NCI-H510A (cell line): ENCODE measurements at places on chromosomes 11 and 22.

DNA sequence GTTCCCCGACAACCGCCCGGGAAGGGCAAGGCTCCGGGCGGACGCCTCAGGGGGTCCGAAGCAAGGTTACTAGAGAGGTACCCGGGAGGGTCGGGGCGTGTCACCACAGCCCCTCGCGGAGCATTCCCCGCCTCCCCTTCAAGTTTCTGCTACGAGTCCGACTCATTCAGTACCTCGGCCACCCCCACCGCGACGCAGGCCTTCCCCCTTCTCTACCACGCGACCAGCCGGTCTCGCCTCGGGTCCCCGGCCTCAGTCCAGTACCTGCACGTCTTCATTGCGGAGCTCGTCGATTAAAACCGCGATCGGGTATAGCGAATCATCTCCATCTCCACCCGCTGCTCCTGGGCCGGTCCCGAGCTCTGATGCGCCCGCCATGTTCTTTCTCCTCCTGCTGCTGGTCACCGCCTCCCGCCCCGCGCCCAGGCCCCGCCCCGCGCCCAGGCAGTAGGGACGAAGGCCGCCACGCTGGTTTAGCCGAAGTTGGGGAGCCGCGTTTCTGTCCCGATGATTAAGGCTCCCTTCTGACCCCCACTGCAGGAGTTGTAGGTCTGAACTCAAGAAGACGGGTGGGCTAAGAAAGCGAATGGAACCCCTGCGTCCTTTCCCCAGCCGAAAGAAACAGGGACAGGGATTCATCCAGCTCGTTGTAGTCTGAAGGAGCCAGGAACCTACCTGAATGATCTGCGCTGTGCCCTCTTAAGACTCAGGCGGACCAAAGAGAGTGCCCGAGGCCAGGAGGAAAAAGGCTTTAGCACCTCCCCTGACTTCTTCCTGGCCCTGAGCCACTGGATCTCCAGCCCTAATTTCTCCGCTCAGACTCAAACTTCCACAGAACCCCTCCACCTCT is at the start of gene PPP2R1B:
Gene PPP2R1B, minus strand, starts transcription at position 406 of the 850 bp plus-strand sequence. Its CDS starts 28 bp downstream, at position 378.
- DNase-seq = peak; percentile 48

- no peak for DNase-seq
Observed at GRCh38 chr11:22244986-22245592, 52.2 kb downstream of the ANO5 start.

GRCh38 chr11:67002297-67002913 is 20.5 kb upstream of the SYT12 start:
- DNase-seq = no peak

DNA sequence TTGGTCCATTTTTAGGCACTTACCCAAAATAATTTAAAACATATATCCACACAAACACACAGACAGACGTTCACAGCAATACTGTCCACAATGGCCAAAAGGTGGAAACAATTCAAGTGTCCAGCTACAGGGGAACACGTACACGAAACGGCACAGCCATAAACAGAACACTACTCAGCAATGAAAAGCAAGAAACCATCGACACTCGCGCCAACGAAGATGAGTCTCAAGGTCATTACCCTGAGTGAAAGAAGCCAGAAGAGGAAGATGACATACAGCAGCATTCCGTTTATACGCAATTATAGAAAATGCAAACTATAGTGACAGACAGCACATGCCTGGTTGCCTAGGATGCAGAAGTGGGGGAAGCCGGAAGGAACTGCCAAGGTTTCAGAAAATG is 13.4 kb upstream of the COMT start:
- DNase-seq = no peak

- DNase-seq = no peak
Observed at GRCh38 chr11:102623128-102623527, 2.0 kb downstream of the MMP20 start.

- DNase-seq = no peak
Observed at GRCh38 chr11:104699981-104700380, 198.3 kb downstream of the CASP12 start.

GRCh38 chr11:98069861-98070260 is 950.9 kb upstream of the CNTN5 start:
- DNase-seq = no peak

- DNase-seq = no peak
Observed at GRCh38 chr11:61334434-61335354, 1.7 kb downstream of the TKFC start.

GRCh38 chr22:30326255-30326705 is 461 bp downstream of the TBC1D10A start:
- DNase-seq = no peak

- no peak for DNase-seq
Observed at GRCh38 chr22:50524676-50525103, 708 bp downstream of the SCO2 start.

GRCh38 chr11:102115557-102115956 is 5.3 kb downstream of the YAP1 start:
- no peak for DNase-seq

GRCh38 chr11:11021563-11021962 is 163.7 kb upstream of the ZBED5 start:
- no peak for DNase-seq

- no peak for DNase-seq
Observed at GRCh38 chr22:32723643-32724042, 77.9 kb upstream of the TIMP3 start.

DNA sequence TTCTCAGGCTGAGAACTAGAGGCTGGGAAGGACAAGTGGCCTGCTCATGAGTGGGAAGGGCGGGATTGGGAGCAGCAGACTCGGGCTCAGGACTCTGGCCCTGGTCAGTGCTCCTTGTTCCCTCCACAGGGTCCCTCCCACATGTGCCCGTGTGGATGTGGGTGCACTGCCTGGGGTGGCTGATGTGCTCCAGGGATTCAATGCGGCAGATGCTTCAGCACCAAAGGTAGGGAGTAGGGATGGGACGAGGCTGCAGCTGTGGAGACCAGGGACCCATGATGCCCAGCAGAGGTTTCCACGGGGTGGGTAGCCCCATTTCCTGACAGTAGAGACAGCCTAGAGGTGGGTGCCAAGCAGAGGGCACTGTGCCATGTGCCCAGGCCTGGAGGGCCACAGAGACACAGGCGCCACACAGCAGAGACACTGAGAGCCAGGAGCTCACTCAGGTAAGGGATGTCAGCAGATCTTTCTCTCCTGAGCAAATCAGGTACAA is 89.5 kb downstream of the GGTLC2 start:
- DNase-seq = no peak

DNA sequence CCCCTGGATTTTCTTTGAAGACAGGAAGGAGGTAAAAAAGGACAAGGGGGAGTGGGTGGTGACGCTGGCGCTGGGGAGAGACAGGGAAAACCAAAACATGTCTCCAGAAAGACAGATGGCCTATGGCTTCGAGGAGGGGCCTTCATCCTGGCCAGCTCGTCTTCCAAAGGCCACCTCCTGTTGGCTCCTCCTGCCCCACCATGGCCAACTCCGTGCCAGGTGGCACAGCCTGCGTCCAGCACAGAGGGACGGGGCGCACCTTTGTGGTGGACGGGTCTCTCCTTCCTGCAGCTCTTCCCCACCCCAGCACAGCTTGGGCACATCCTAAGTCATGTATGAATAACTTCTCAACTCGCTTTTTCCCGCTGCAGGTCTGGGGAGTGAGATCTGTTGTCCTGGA is 22.7 kb downstream of the IGSF9B start:
- DNase-seq = no peak

DNA sequence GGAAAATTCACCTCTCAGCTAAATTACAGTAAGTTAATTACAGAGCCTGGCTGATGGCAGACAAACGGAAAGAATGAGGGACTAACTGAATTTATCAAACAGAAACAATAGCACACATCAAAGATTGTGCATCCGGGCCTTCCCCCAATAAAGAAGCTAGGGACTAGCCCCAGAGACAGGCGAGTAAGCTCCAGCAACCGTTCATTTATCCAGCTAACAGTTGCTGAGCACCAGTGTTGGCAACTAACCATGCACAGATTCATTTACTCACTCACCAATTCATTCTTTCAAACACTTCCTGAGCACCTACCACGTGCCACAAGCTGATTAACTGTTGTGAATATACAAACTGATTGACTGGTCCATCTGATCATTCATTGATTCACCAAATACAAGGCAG is 51.2 kb downstream of the SMCO4 start:
- no peak for DNase-seq

- DNase-seq = no peak
Observed at GRCh38 chr22:23570681-23571080, 9.4 kb downstream of the IGLL1 start.

- DNase-seq = no peak
Observed at GRCh38 chr11:22780952-22781593, 48.5 kb downstream of the SVIP start.

DNA sequence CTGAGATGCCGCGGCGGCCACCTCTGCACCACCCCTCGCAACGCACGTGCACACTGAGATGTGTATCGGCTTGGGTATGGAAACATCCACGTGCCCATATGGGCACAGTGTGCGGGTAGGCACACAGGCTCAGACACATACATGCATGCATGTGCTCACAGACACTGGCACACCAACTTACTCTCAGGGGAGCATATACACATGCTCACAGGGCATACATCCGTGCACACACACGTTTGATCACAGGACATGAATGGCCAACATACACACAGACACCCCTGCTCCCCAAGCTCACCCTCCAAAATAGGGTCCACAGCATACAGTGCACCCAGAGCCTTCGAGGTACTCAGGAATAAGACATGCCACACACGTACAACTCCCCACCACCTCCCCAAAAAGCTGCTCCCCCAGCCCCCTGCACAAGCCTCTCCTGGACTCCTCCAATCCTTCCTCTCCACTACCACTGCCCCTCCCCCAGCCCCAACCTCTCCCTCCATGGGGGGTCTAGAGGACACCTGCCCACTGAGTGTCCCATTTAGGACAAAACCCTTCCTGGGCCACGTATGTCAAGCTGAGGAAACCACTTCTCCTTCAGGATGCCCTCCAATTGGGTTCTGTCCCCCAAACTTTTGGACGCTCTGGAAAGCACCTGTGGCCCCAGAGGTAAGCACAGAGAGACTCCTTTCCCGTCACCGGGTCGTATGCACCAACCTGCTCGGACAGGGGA is 53.1 kb downstream of the SLC22A12 start:
- DNase-seq = no peak

DNA sequence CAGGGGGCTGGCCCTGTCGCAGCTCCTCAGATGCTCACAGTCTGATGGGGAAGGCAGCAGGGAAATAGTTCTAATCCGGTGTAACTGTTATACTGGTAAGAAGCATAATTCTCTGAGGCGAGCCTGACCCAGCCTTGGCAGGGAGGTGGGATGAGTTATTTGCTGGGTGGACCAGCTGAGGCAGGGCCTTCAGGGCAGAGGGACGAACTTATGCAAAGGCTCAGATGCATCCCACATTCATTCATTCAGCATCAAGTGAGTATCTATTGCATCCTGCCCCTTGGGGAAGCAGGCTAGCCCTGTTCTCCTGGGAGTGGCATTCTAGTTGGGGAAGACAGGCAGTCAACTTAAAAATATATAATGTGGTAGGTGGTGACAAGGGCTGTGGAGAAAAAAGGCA is 13.6 kb upstream of the SREBF2 start:
- no peak for DNase-seq

- no peak for DNase-seq
Observed at GRCh38 chr11:73531386-73531785, 66.5 kb downstream of the FAM168A start.

GRCh38 chr22:23029521-23030228 is 40.6 kb upstream of the GNAZ start:
- no peak for DNase-seq

DNA sequence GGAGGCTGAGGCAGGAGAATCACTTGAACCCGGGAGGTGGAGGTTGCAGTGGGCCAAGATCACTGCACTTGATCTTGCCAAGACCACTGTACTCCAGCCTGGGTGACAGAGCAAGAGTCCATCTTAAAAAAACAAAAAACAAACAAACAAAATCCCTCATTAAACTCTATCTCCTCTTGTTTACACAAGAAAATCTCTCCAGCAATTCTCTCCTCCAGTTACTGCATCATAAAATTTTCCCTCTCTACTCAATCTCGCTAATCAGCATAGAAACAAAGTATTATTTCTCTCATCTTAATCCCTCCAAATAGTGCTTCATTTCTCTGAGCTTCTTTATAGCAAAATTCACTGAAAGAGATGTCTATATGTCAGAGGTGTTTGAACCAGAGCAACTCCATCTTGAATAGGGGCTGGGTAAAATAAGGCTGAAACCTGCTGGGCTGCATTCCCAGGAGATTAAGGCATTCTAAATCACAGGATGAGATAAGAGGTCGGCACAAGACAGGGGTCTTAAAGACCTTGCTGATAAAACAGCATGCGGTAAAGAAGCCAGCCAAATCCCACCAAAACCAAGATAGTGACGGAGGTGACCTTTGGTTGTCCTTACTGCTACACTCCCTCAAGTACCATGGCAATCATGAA is 19.8 kb downstream of the MTMR2 start:
- no peak for DNase-seq

DNA sequence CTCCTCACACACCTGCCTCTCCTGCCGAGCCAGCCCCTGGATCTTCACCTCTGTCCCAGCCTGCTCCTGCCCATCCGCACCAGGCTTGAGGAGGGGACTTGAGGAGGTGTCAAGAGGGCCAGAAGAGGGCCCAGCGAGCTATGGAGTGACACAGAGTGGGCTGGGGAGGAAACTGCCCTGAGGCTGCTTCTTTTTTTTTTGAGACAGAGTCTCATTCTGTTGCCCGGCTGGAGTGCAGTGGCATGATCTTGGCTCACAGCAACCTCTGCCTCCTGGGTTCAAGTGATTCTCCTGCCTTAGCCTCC is 21.9 kb upstream of the CDON start:
- DNase-seq = no peak

DNA sequence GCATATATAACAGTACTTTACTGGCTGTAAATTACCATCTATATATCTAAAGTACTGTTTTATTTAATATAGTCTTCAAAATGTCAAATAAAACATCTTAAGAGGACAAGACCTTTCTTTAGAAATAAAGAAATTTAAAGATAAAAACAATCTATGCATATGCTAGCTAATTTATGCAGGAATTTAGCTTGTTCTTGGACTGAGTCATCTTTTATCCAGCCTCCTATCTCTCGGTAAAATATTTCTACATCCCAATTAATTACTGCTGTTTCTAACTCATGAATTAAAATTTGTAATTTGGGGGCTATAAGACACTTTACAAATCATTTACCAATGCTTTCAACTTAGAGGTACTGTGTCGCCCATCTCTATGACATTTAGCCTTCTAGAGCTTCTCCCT is 72.8 kb upstream of the DDI1 start:
- no peak for DNase-seq

DNA sequence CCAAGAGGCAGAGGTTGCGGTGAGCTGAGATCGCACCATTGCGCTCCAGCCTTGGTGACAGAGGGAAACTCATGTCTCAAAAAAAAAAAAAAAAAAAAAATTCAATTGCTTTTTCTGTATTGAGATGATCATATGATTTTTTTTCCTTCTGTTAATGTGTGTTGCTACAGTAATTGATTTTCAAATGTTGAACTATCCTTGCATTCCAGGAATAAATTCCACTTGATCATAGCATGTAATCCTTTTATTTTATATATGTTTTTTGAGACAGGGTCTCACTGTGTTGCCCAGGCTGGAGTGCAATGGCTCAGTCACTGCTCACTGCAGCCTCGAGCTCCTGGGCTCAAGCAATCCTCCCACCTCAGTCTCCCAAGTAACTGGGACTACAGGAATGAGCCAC is 33.3 kb downstream of the MOV10L1 start:
- DNase-seq = no peak
